CD4-positive, alpha-beta T cell treated with Interleukin-4 for 4 hours (primary cell): ENCODE measurements at places on chromosomes 5 and 9.

DNA sequence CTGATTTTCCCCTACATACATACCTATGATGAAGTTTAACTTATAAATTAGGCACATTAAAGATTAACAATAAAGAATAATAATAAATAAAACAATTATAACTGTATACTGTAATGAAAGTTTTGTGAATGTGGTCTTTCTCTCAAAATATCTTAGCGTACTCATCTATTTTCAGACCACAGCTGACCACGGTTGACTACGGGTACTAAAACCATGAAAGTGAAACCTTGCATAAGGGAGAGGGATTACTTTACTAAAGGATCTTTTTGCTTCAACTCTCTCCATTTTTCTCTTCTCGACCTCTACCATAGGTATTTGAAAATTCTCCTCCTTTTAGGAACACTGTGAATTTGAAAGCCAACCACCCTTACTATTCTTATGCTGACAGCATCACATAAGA is 475.5 kb downstream of the CETN3 start:
- no peak for DNase-seq

GRCh38 chr9:87890837-87891236 is 8.2 kb downstream of the SPATA31E1 start:
- no peak for DNase-seq

GRCh38 chr9:132946631-132947295 is 2.3 kb upstream of the TSC1 start:
- DNase-seq, result no peak

DNA sequence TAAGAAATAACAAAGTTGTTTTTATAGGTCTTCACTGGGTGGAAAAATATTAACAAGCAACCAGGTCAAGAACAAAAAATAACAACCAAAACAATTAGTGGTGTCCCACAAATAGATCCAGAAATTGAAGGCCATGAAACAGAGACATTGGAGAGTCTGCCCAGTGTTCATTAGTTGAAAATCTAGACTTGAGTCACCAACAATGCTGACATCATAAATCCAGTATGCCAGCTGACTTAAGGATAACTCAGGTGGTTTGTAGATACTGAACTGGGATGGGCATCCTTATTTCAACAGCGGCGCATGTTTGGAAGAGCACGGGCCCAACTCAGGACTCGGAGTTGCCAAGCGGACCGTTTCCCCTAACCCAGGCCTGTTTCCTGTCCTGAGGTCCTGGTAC is 80.7 kb upstream of the TNFAIP8 start:
- DNase-seq, result no peak

- DNase-seq, result no peak
These were observed 39.8 kb downstream of the IARS1 start for GRCh38 chr9:92253656-92254055.

DNA sequence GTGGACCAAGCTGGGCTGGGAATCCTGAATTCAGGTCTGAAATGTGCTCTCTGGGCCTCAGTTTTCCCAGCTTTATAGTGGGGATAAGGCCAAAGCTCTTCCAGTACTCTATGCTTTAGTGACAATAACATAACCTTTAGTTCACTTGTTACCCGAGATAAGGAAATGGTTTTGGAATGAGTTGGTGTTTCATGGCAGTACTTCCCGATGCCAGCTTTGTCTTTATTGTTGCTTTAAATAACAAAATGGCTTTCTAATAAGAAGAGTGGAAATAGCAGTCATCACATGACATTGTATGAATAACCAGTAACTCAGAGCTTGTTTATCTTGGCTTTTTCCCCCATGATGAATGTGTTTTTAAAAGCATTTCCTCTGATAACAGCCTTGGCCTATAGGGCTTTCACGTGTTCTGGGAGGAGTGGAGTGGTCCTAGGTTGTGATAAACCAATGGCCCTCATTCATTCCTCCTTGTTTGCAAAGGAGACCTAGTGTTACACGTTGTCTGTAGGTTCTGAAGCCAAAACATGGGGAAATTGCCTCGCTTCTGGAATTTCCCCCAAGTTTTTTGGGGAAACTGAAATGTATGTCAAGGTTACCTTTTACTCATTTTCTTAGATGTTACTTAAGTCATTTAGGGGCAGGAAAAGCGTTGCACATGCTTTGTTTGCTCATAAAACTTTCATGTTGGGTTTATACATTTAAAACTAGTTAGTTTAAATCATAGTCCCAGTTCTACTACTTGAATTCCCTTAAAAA is 53.7 kb downstream of the ZNF618 start:
- no peak for DNase-seq

DNA sequence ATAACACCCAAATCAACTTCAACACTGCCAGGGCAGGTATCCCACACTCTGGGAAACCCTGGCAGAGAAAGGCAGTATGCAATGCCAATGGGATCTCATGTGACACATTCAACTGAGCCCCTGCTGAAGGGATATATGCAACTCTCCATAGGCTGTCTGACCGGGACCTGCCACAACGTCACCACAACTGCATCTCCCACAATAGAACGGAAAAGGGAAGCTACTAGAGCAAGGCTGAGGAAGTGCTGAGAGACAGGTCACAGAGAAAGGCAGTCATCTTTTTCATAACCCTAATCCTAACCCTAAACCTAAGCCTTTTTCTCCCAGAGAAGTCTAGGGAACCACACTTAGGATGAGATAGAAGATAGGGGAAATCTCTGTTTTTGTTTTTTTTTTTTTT is 345.9 kb upstream of the CD180 start:
- no peak for DNase-seq

- DNase-seq, result no peak
These were observed 342.2 kb downstream of the TRIM32 start for GRCh38 chr9:117029341-117029740.

DNA sequence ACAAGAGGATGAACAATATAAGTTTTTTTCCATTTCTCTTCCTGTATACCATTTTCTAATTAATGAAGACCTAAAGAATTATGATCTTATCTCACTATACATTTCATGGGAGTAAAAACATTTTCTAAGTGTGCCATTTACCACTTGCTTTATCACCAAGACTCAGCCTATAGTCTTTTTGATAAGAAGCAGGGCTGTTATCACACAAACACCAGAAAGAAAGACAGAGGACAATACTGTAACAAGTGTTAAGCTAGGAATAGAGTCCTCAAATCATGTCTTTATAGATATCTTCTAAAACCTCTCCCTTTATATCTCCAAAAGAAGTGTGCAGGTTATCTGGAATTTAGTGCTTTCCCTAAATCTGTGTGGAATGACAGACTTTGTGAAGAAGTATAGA is 119.7 kb downstream of the FAM174A start:
- DNase-seq, result no peak

DNA sequence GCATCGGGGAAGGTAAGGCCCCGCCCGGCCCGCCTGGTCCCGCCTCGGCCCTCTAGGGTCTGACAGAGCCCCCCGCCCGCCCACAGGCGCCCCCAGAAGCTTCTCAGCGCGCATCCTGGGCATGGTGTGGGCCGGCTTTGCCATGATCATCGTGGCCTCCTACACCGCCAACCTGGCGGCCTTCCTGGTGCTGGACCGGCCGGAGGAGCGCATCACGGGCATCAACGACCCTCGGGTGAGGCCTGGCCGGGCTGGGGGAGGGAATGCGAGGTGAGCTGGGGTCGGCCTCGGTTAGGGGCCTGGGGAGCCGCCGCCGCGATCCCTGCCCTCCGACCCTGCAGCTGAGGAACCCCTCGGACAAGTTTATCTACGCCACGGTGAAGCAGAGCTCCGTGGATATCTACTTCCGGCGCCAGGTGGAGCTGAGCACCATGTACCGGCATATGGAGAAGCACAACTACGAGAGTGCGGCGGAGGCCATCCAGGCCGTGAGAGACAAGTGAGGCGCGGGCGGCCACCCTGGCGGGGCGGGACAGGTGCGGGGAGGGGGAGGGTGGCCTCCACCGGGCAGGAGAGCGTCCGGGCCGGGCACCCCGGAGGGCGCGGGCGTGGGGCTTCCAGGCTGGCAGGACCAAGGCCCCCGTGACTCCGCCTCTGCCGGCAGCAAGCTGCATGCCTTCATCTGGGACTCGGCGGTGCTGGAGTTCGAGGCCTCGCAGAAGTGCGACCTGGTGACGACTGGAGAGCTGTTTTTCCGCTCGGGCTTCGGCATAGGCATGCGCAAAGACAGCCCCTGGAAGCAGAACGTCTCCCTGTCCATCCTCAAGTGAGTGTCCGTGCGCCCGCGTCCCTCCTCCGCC is 7.1 kb downstream of the LRRC26 start:
- peak; percentile 5 for DNase-seq

DNA sequence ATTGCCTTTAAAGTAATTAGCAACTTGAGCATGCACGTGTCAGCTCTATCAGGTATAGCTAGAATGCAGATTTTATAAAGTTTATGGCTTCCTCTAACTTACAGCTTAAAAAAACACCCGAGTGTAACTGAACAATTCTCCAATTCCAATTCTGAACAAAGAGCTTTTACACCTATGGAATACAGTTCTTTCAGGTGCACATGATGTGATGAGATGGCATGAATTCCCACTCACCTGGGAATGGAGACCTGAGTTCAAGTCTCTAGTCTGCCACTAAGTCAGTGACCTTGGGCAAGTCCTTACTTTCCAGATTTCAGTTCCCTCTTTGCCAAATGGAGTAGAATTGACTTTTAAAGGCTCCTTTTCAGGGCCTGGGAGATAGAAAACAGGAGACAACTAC is 1.8 kb downstream of the ZFAND5 start:
- DNase-seq, result no peak

DNA sequence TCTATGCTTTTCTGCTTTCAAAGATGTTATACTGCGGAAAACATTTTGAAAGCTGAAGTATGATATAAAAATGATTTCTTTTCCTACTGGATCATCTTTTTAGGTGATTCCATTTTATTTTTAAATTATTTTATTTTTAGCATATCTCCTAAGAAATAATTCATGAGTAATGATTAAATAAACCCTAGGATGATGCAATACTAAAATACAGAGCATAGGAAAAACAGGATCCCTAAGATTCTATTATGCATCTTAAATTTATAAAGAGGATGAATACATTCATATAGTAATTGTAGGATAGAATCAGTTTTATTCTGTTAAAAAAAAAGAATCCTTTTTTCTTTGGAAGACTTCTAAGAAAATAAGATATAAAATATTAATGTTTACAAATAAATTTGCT is 10.9 kb downstream of the POLK start:
- DNase-seq, result no peak

- no peak for DNase-seq
These were observed 48.3 kb downstream of the WHRN start for GRCh38 chr9:114456929-114457328.

DNA sequence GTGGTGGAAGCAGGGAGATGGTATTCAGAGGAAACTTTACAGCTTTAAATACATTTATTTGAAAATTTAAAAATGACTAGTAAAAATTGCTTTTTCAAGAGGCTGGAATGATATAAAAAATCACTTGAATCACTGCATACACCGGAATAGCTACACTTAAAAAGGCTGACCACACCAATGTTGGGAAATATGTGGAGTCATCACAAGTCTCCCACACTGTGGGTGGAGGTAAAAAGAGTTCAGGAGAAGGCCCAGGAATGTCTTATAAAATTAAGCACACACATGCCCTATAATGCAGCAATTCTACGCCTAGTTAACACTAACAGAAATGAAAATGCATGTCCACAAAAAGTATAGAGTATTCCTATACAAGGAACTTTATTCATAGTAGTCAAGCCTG is 198.1 kb downstream of the ROR2 start:
- DNase-seq, result no peak

GRCh38 chr5:81853030-81853357 is 102.1 kb upstream of the SSBP2 start:
- DNase-seq, result no peak

DNA sequence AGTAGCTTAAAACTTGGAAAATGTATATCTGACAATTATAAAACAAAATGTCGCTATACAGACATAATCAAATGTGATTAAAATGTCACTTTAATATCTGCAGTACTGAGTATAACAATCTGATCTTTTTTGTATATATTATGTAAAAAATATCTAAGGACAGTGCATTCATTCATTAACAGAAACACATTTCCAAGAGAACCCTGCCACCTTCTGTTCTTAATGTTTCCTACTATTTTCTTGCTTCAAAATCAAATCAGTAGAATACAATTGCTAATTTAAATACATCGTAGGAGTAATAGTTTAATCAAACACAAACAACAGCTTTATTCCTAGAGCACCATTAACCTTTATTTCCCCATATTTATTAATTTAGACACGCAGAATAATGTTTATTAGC is 142.6 kb upstream of the ST8SIA4 start:
- DNase-seq, result peak; percentile 43

GRCh38 chr5:122019919-122020590 is 58.0 kb downstream of the LOX start:
- no peak for DNase-seq

DNA sequence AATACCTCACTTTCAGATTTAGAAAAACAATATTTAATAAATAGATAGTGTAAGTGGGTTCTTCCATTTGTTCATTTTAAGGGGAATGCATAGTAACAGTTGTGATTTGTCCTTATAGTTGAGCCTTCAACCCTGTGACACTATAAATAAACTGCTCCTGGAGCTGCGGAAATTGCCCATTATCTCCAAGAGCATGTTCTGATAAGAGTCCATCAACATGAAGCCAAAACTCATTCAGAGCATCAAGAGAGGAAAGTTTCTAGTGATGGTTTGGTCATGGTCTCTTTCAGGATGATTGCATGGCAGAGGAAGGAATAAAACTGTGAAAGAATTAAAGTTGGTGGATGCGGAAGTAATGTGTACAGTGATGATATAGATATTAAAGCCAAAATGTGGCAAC is 772.1 kb upstream of the DMAC1 start:
- DNase-seq, result no peak

DNA sequence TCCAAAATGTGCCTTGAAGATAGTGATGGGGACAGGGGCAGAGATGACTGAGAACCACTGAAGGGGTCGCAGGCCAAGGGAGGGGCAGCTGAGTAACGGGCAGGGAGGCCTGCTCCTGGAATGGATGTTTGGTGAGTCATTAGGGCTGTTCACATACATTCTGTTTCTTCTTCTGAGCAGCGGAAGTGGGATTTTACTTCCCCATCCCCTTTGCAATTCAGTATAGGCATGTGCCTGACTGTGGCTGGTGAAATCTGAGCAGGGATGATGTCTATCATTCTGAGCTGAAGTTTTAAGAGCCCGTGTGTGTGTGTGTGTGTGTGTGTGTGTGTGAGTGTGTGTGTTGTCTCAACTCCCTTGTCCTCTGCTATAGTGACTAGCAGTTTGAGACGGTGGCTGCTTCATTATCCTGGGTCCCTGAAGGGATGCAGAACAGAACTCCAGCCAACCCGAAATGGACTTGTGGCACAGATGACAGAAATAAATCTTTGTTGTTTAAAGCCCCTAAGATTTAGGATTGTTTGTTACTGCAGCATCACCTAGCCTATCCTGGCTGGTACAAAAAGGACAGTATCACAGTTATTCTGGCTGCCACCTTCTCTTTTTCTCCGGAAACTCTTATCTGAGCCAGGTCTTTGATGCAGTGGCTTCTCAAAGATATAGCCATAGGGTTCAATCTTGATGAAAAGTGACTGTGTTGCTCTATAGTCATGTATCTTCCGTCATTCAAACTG is 29.2 kb upstream of the TGFBI start:
- DNase-seq, result peak; percentile 11
